ENCODE measurements at places on chromosomes 16 and 17.

DNA sequence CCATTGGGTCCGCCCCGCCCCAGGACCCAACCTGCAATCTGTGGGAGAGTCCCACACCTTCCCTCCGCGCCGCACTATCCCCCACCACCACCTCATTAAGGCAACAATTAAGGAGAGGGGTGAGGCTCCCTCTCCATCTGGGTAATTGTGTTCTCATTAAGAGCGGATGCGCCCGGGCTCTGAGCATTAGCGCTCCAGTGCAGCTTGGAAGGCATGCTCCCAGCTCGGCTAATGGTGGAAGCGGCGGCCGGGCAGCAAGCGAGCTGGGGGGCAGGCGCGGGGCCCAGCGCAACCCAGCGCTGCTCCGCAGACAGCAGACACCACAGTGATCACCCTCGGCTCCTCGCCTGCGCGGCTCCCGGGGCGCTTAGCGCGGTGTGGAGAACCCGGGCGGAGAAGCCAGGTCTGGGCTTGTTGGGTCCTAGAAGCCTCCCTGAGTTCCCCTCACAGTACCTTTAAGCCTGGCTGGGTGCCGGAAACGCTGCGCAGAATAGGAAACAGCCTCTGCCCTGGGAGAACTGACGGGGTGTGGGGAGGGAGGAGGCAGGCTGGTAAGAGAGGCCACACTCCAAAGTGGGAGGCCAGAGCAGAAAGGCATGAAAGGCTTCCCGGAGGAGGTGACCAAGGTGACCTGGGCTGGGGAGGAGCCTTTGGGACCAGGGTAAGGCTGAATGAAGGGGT is 6.4 kb downstream of the CBLN1 start:
- DNase-seq = no peak

- DNase-seq = no peak
These were observed 100.7 kb upstream of the CDH11 start for GRCh38 chr16:65222536-65222935.

GRCh38 chr17:59859444-59860025 is 33.2 kb downstream of the TUBD1 start:
- peak; percentile 59 for DNase-seq

DNA sequence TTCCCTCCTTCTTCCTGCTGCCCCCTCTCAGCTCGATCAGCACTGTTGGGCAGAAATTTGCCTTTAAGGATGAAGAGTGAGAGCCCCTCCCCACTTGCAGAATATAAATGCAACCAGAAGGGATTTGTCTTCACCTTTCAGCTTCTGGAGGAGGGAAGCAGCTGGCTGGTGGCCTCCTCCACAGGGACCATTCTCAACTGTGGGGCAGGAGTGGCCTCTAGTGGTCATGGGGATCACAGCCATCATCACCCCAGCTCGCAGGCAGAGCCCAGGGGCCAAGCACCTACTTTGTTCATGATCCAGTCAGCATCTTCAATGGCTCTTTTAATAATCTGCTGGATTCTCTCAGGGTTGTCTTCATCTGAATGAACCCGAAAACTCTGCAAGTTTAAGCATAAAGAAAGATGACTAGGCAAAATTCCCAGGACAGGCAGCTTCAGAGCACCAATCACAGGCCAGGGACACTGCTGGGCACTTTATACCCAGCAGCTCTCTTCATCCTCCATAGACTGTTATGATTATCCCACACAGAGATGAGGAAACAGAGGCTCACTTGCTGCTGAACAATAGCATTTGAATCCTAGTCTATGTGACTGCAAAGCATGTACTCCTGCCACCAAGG is 13.1 kb downstream of the LYRM9 start:
- peak; percentile 44 for DNase-seq

DNA sequence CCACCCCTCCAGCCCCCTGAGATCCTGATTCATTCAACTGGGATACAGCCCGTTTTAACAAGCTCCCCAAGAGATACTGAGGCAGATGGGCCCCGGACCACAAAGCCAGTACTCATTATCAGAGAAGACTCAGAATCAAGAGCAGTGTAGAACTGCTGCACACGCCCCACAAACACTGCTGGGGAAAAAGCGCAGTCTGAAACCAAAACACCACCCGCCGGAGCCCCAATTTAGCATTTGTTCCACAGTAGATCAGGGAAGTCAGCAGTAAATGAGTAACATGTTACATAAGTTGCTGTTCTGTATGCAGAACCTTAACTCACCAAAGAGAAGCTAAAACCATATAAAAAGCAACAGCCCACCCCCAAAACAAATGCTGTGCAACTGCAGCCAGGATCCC is 123.6 kb downstream of the CDYL2 start:
- DNase-seq = no peak

DNA sequence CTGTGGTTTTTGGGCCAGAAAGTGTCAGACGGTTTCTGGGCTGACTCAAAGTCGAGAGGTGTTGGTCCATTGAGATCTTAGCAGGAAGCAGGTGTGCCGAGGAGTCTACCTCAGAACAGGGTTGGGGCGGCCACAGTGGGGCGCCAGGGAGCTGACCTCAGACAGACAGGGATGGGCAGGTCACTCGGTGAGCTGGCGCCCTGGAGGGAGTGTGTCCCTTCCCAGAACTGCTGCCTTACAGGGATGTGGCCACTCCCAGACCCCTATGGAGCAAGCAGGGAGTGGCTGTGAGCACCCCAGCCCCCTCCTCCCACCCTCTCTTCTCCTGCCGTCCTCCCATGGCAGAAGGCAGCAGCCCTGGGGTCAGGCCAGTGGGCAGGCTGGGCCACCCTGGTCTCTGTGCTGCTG is 14.0 kb upstream of the DPEP1 start:
- peak; percentile 25 for DNase-seq

DNA sequence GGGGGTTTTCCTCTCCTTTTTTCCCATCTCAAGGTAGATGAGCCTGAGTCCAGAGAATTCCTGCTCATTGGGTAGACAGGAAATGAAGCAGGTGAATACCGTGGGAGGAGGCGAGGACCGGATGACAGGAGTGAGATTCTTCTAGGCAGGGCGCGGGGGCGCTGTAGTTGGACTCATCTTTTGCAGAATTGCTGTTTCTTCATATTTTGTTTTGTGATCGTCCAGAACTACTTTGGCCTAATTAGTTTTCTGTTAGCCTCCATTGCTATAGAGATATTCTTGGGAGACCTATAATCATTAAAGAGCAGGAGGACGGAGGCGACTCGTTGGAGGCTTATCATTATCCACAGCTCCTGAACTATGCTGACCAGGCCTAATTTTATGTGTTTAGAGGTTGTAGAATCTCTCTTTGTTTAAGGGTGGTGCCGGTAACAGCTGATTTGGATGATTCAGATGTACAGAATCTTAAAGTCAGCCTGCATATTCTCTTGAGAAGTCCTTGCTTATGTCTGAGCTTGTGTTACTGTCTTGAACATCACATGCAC is 650 bp downstream of the ATP6V0A1 start:
- DNase-seq = peak; percentile 67

- DNase-seq = peak; percentile 84
These were observed 29.4 kb downstream of the KATNIP start for GRCh38 chr16:27579087-27579980.

DNA sequence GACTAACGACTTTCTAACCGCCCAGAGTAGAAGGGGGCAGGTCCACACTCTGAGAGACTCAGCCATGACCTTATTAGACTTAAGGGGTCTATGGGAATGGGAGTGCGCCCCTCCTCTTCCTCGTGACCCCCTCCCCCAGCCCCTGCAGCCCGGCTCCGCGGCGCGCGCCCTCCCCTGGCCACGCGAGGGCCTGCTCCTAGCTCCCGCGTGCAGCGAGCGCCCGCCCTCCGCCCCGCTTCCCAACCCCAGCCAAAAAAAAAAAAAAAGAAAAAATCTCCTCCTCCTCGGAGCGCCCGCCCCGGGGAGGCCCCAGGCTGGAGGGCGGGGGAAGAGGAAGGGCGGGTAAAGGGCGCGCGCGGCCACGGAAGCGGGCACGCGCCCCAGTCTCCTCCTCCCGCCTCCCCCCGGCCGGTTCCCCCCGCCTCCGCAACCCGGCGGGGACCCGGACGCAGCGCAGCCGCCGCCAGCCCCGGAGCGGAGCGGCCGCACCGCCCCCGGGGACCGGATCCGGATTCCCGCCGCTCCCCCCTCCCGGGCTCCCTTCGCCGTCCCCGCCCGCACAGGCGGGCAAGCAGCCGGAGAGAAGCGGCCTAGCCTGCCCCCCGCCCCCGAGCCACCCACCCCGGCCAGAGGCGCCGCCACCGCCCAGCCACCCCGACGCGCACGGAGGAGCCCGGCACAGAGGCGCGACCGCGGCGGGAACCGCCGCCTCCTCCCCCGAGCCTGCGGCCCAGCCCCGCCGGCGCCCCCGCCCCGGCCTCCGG is 949 bp downstream of the UBTF start:
- peak; percentile 54 for DNase-seq

GRCh38 chr16:81292936-81293335 is 21.8 kb upstream of the GAN start:
- peak; percentile 56 for DNase-seq

DNA sequence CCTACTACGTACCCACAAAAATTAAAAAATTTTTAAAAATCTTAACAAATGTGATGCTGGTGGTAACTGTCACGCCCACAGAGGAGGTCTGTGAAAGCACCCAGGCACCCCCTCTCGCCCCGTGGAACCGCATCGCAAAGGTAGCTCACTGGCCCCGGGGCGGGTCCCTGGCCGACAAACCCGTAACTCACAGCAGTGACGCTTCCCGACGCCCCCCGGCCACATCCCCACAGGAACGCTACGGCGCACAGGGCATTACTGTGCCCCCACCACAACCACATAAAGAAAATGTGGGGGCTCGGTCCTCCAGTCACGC is 366 bp downstream of the ANKS3 start:
- DNase-seq = no peak

DNA sequence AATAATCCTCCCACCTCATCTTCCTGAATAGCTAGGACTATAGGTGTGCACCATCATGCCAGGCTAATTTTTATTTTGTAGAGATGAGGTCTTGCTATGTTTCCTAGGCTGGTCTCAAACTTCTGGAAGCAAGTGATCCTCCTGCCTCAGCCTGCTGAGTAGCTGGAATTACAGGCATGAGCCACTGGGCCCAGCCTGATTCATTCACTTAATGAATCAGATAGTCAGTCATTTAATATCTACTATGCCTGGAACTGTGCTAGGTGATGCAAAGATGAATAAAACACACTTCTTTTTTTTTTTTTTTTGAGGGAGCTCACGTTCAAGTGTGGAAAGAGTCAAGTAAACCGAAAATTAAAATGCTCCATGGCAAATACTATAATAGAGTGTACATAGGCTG is 39.4 kb downstream of the EFCAB13 start:
- DNase-seq = peak; percentile 47

- no peak for DNase-seq
These were observed 10.4 kb downstream of the CX3CL1 start for GRCh38 chr16:57382535-57383275.

DNA sequence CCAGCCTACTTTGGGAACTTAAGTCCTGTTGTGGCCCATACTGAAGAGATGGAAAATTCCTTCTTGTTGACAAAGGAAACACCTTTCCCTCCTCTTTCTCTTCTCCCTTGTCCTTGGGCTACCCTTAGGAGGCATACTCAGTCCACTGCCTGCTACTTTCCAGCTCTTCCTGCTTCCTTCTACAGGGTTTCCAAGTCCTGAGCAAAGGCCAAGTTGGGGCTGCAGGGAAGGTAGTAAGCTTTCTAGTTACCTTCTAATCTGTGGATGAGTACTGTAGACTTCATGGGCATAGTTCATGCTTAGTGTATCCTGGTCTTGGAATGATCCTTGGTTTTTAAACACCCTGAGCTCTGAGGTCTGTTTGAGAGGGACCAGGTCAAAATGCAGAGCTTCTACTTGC is 299.2 kb upstream of the MAF start:
- no peak for DNase-seq

DNA sequence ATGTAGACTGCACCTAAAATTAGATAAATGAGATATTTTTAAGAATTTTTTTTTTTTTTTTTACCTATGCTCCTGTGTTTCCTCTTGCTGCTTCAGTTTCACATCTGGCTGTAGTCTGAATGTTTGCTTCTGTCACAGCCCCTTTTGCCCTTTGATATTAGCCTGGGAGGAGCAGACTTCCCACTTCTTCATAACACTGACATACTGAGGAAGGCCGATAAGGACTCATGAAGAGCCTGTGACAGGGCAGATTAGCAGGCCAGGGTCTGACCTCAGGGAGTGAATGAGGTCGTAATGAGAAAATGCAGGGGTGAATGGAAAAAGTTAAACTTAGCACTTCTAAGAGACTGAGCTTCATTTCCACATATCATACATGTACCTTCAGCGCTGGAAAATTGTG is at the start of gene SLFN14:
SLFN14 (minus strand) TSS at position 117 of the 400 bp plus-strand sequence. CDS start 2,757 bp downstream, outside the sequence.
- no peak for DNase-seq

DNA sequence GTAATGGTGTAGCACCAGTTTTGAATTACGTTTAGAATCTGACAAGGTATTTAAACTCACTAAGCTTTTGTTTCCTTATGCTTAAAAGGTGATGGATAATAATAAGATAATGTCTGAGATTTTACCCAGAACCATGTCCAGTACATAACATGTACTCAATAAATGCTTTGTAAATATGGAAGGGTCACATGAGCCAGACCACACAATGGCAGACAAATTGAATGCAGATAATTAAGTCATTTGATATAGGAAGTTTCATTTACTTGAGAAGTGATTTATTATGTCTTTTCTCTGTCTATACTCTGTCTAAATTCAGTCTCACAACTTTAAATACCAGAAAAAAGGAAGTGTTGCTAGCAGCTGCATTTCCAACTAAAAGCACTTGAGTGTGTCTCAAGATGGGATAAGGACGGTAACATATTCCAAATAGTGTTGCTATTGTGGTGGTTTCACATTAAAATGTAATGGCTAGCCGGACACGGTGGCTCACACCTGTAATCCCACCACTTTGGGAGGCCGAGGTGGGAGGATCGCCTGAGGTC is 52.5 kb upstream of the DHX40 start:
- DNase-seq = no peak

DNA sequence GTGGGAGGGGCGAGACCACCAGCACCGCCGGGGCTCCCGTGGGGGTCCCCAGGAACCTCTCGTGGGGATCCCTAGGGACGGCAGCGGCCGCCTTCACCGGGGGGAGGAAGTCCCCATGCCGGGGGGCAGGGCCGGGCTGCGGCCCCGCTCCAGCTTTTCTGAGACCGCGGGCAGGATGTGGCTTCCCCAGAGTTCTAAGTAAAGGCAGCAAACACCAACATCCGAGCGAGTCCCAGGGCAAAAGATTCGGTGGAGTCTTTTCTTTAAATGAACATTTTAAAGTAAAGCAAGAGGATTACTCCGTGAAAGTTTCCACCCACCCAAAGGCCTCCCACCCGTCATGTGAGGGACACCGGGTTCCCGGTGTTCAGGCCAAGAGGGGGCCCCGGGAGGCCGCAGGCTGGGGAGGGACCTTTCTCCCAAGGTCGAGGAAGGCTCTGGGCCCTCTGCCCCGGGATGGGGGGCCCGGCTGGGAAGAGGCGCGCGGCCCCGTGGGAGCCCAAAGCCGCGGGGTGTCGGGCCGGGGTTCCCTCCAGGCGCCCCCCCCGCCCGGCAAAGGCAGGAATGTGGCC is 137.2 kb upstream of the RPH3AL start:
- no peak for DNase-seq

- no peak for DNase-seq
These were observed 270.6 kb downstream of the MAF start for GRCh38 chr16:79329967-79330366.

GRCh38 chr17:16329519-16330271 is 23.6 kb downstream of the CENPV start:
- DNase-seq = peak; percentile 80
